ENCODE measurements at places on chromosomes 2 and 18.

DNA sequence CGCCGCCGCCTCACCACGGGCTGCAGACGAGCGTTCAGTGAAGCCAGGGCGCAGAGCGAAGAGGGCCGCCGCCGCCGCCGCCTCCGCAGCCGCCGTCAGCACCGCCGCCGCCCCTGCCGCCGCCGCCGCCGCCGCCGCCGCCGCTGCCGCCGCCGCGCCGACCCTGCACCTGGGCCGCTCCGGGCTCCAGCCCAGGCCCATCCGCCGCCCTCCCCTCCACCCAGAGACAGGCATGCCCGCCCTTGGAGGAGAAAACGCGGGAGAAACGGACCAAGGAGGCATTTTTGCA, 3.0 kb downstream of the POU3F3 start:
- no peak for DNase-seq

GRCh38 chr2:20125164-20125563, 73.7 kb upstream of the LAPTM4A start:
- no peak for DNase-seq

- no peak for DNase-seq
These were observed 69.3 kb downstream of the FARP2 start for GRCh38 chr2:241425368-241425767.

- DNase-seq, result no peak
These were observed 111.7 kb upstream of the SCN1A start for GRCh38 chr2:166239548-166239947.

DNA sequence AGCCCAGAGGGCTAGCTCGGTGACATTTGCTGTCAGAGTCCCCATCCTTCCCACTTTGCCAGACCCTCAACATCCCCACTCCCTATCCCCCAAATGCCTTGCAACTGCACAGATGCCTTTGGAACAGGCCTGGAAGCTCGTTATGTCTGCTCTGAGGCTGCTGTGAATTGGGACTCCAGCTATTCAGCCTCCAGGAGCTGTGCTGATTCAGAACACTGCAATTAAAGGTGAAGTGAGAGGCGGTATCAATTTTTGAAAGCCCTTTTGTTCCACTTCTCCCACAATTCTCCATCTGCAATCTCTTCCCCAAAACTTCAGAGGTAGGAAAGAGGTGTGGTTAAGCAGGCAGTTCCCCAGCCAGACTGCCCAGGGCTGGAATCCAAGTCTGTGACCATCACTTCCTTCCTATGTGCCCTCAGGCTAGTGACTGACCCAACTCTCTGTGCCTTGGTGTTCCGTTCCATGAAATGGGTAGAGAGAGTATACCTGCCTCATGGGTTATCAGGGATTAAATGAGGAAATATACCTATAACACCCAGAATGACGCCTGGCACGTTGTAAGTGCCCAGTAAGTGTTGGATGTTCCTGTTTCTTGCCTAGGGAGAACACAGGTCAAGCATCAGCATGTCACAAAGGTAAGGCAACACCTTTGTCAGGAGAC, 17.5 kb downstream of the NOSTRIN start:
- DNase-seq, result no peak

DNA sequence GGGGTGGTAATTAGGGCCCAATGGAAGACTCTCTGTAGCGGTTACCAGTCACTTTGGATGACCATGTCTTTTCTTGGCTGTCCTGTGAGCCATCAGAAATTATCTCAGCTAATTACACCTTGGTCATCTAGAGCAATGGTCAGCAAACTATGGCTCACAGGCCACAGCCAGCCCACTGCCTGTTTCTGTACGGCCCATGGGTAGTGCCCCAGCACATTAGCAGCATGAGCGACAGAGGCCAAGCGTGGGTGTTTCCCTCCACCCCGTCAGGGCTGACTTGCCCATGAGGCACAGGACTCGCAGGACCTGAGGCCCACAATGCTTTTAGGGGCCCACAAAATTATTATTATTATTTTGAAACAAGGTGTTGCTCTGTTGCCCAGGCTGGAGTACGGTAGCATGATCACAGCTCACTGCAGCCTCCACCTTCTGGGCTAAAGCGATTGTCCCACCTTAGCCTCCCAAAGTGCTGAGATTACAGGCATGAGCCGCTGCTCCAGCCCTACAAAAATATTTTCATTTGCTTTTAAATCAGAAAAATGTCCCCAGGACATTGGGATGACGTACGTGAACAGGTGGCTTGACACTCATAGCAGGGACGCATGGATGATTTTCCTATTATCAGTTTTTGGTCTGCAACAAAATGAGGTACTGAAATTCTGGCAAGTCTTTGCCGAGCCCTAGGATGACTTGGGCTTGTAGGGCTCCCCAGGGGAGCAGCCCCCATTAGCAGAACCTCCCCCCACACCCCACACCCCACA, 29.3 kb upstream of the CEP68 start:
- DNase-seq, result peak; percentile 87

- no peak for DNase-seq
These were observed 38.5 kb downstream of the ANO7 start for GRCh38 chr2:241226723-241227572.

DNA sequence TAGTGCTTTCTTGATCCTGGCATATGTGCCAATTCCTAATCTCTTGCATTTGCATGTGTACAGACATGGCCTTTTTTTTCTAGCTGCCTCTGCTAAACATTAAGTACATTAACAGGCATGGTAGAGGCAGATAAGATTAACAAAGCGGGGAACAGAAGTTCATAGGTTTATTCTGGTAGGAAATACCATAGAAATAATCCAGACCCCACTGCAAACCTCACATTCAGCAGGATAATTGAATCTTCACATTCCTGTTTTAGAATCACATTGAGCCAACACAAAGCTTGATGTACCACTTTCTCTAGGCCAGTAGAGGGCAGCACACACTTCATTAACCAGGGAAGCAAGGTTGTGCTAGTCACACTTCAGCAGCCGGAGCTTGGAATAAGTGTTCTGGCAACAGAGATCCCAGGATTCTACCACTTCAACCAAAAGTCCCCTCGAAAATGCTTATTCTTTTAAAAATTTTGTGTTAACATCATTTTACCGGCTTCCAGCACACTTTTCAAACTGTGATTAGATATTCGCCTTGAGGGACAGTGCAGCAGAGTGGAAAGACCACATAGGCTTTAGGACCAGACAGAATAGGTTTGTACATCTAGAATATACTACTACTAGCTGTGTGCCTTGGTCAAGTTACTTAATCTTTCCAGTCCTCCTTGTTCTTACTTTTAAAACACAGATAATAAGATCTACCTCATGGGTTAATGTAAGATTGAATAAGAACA, 420.2 kb upstream of the CHST9 start:
- DNase-seq, result peak; percentile 1

GRCh38 chr2:65471409-65471808, 39.0 kb upstream of the SPRED2 start:
- no peak for DNase-seq

- DNase-seq, result peak; percentile 32
These were observed 53.9 kb downstream of the LIMS1 start for GRCh38 chr2:108588070-108588668.

DNA sequence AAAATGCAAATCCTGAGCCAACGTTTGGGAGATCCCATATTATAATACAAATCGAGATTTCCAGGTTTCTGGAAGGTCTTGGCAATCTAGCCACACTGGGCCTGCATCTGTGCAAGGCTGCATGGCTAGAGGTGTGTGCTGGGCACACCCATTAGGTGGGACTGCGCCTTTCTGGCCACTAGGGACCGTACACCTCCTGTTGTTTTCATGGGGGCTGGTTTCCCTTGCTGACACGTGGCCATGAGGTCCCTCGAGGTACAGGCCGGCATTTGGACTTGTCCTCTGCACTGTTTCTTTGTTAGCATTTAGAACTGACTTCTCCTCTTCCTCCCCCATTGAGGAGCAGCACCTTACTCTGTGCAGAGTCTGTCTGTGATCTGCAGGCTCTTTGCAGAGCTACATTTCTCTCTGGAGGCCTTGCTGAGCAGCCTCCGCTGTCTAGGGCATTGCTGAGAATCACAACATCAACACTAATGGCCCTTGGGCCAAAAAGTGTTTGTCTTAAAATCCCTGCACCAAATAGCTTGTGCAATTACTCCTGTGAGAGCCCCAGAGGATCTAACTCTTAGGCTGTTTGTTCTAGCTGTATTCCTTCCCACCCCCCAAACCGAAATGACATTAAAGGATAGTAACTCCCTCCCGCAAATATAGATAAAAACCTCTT, 131.2 kb downstream of the NEDD4L start:
- DNase-seq, result no peak

- no peak for DNase-seq
These were observed 190.7 kb downstream of the GBX2 start for GRCh38 chr2:235977445-235977844.

- no peak for DNase-seq
These were observed 9.2 kb downstream of the SLC4A5 start for GRCh38 chr2:74333896-74334586.

DNA sequence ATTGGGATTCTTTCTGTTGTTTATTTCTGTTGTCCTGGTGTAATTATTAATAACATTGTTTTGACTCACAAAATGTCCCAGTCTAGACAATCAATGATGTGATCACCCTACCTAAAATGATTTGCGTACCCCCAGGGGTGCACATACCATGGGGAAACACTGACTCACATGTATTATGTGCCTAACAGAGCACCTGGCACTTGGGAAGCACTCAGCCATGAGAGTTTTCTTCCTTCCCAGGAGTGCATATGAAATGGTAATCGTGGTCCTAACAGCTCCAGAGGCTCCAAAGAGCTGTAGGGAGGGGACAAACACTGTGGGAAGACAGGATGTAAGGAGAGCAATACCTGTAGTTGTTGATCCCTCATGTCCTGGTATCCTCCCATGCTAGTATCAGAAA, 187.8 kb upstream of the ERBB4 start:
- no peak for DNase-seq

DNA sequence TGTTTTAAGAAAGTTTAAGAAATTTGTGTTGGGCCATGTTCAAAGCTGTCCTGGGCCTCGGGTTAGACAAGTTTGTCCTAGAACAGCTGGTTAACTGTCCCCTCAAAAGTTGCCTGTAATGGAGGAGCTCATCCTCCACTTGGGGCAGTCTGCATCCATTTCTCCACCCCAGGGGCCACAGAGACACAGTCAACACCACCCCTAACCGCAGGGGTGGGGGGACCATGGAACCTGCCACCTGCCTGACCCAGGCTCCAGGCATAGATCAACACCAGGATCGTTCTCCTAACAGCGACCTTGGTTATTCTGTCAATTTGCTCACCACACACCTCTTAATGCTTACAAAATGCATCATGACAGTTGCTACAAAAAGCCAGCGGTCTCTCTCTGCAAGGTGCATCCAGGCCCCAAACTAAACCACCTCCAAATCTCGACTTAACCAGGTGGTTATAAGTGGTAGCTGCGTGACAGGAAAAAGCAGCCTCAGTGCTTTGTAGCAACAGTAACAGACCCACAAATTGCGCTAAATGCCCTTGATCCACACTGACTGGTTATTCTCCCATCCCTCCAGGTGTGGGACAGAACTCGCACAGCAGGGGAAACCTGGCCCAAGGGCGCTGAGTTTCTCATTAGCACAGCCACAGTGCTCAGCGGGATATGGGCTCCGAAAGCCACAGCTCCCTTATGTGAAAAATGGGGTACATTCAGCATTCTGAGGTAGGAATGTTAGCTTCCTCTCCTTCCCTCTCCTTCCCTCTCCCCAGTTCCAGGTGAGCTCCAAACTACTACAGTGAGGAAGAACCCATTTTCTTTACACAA, 48.0 kb downstream of the HDLBP start:
- no peak for DNase-seq

DNA sequence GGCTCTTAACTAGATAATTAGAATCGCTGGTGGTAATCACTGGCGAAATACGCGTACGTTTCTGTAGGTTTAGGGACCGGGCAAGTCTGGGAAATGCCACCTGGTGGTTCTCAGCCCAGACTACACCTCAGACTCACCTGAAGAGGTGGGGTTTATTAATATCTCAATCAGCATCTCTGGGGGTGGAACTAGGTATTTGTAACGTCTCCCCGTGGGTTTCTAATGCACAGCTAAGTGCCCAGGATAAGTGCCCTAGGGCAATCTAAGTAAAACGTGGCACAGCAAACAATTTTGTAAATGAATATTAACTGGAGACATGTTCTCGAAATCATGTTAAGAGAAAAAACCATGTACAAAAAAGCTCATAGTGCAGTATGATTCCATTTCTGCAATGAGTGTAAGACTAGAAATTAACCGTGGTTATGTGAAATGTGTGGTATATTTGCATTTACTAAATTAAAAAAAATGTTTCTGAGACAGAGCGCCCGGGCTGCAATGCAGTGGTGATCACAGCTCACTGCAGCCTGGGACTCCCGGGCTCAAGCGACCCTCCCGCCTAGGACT, 760 bp upstream of the CNOT11 start:
- DNase-seq, result peak; percentile 13

DNA sequence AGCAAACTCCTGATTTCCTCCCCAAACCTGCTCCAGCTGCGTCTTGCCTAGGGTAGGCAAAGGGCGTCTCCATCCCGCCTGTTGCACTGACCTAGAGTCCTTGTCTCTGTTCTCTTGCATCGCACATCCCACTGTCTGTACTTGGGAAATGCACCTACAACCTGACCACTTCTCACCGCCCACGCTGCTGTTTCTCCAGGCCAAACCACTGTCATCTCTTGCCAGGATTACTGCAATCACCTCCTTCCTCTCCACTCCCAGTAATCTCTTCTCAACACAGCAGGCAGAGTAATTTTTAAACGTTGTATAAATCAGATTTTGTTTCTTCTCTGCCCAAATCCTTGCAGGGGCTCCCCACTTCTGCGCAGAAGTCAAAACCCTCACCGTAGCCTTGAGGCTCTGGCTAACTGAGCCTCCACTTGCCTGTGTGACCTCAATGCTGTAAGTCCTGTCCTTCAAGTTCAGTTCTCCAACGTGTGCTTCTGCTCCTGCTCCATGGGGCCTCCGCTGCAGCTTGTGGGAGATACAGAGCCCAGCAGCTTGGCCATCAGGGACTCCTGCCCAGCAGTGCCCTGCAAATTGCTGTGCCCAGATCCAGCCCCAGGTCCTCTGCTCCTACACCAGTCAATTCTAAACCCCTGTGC, 27.7 kb upstream of the SEMA4C start:
- DNase-seq, result no peak

- DNase-seq, result no peak
These were observed 149.8 kb downstream of the FAM210A start for GRCh38 chr18:13576598-13576997.
